ENCODE measurements at places on chromosomes 7 and 10. TPM values are rescaled to one million over a fixed set of nuclear protein-coding genes. Genes with fewer than 3 reads are reported as not detected.

The SCART1 gene
- 38.6 TPM for total RNA-seq

- H3K4me1 ChIP-seq, result no peaks in the 10 kb centered on the region
- no peak for DNase-seq
- no peak overlapping the region for H3K27ac ChIP-seq
- H3K36me3 ChIP-seq, result peaks cover 2% of the 10 kb centered on the region
- H3K4me3 ChIP-seq, result no peak overlapping the region
Measured at GRCh38 chr7:46131916-46132795, 211.1 kb upstream of the IGFBP3 start.

DNA sequence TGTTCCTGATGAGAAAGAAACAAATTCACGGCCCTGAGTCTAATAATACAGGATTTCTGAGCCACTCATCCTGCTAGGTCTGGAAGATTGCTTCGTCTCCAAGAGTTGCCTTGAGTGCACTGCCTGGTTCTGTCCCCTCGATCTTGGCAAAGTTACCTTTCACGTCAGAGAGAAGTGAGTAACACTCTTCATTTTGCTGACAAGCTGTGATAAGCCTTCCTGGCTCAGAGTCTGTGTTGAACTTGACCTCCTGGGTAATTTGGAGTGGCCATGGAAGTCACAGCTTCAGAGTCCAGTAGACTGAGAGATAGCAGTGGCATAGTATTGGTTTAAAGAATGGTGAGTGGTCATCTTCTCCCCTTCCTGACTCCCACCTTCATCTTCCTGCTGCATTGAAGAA is 64.7 kb upstream of the LRGUK start:
- no peak for DNase-seq
- no peak overlapping the region for H3K27ac ChIP-seq
- no peaks in the 10 kb centered on the region for H3K27me3 ChIP-seq
- no peaks in the 10 kb centered on the region for H3K4me1 ChIP-seq
- H3K4me3 ChIP-seq, result no peak overlapping the region

GRCh38 chr10:78627254-78627795 is 441.4 kb upstream of the ZMIZ1 start:
- H3K4me1 ChIP-seq, result peaks cover 8% of the 10 kb centered on the region
- no peak for DNase-seq
- no peak overlapping the region for H3K27ac ChIP-seq
- H3K27me3 ChIP-seq, result peaks cover 49% of the 10 kb centered on the region

The CFAP69 gene
- total RNA-seq, result 1.6 TPM

The HYAL4 gene
- not detected for total RNA-seq

GRCh38 chr7:34756691-34757090 is 98.7 kb downstream of the NPSR1 start:
- peaks cover 31% of the 10 kb centered on the region for H3K27me3 ChIP-seq
- no peak overlapping the region for H3K4me3 ChIP-seq
- no peak for DNase-seq
- H3K36me3 ChIP-seq, result no peaks in the 10 kb centered on the region

- no peaks in the 10 kb centered on the region for H3K27me3 ChIP-seq
- H3K4me1 ChIP-seq, result no peaks in the 10 kb centered on the region
- no peaks in the 10 kb centered on the region for H3K36me3 ChIP-seq
- no peak overlapping the region for H3K27ac ChIP-seq
- no peak overlapping the region for H3K4me3 ChIP-seq
Measured at GRCh38 chr10:106402458-106402857, 762.0 kb downstream of the SORCS1 start.

DNA sequence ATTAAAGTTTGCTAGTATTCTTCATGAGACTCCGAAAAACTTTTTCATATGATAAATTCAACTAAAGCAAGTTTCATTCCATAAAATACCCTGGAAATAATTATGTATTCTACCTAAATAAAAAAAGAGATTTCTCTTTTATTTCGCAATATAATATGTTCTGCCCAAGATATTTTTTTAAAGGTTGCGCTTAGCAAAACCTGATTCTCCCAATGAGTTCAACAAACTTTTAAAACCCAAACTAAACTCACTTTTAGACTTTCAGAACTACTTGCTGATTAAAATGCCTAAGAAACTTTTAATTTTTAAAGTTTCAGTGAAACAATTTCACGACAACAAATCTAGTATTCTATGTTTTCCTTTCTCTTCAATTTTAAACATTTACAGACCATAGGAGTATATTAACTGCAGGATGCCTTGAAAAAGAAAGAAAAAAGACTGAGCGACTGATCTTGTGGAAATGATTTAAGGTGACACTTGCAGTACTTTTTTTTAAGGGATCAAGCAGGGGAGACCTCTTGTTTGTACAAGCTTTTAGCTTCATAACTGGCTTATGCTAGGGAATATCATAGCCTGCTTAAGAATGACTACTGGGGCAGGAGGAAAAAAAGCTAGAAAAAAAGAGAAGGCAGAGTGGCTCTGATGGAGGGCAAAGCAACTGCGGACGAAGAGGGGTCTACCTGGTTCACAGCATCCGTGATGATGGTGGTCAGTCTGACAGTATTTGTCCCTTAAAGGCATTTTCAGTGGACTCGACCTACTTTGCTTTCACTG is 1.5 kb downstream of the ZNF800 start:
- H3K4me1 ChIP-seq, result peaks cover 44% of the 10 kb centered on the region
- no peaks in the 10 kb centered on the region for H3K27me3 ChIP-seq
- peaks cover 9% of the 10 kb centered on the region for H3K36me3 ChIP-seq
- no peak for DNase-seq
- H3K4me3 ChIP-seq, result peak overlapping the region; percentile 98

The PDE1C gene
- not detected for total RNA-seq

- DNase-seq, result peak; percentile 15
- H3K27me3 ChIP-seq, result no peaks in the 10 kb centered on the region
- peaks cover 8% of the 10 kb centered on the region for H3K36me3 ChIP-seq
- peak overlapping the region; percentile 71 for H3K27ac ChIP-seq
- peaks cover 30% of the 10 kb centered on the region for H3K4me1 ChIP-seq
Measured at GRCh38 chr10:32459051-32459698, 13.2 kb downstream of the CCDC7 start.

The EIF4H gene
- total RNA-seq, result 242 TPM

DNA sequence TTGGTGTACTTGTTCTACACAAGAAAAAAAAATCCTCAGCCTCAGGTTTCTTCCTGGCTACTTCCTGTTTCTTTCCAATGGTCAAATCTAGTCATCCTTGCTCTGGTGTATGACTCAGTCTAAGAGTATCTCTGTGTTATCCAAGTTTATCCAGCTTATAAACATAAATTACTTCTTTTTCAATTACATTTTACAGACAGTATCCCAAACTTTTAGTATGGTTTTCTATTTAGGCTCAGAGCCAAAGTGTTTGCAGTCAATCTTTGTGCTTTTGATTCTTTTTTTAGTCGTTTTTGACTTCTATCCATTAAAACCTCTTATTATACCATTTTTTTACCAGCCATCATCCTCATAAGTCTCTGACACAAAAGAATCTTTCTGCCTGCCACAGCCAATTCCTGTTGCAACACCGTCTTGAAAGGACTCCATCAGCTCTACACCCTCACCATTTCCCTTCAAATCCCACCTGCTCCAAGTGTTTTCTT is 294.6 kb downstream of the PTEN start:
- no peak overlapping the region for H3K27ac ChIP-seq
- H3K4me3 ChIP-seq, result no peak overlapping the region
- no peak for DNase-seq
- H3K27me3 ChIP-seq, result no peaks in the 10 kb centered on the region

The H2BK1 gene
- 1.0 TPM for total RNA-seq

The WDFY4 gene
- 2.1 TPM for total RNA-seq

GRCh38 chr10:22501413-22501812 is 156.1 kb downstream of the SPAG6 start:
- peaks cover 34% of the 10 kb centered on the region for H3K27me3 ChIP-seq
- DNase-seq, result no peak
- H3K4me1 ChIP-seq, result peaks cover 6% of the 10 kb centered on the region
- H3K27ac ChIP-seq, result no peak overlapping the region
- no peaks in the 10 kb centered on the region for H3K36me3 ChIP-seq

GRCh38 chr7:47406801-47407129 is 175.1 kb downstream of the TNS3 start:
- H3K27ac ChIP-seq, result no peak overlapping the region
- no peaks in the 10 kb centered on the region for H3K36me3 ChIP-seq
- no peak for DNase-seq
- H3K27me3 ChIP-seq, result no peaks in the 10 kb centered on the region
- H3K4me1 ChIP-seq, result no peaks in the 10 kb centered on the region

The PPP1R17 gene
- not detected for total RNA-seq

GRCh38 chr10:53255661-53256205 is 483.1 kb upstream of the MBL2 start:
- H3K27me3 ChIP-seq, result no peaks in the 10 kb centered on the region
- H3K36me3 ChIP-seq, result no peaks in the 10 kb centered on the region
- no peak for DNase-seq

GRCh38 chr10:125231116-125231812 is 70.9 kb upstream of the CTBP2 start:
- peaks cover 1% of the 10 kb centered on the region for H3K36me3 ChIP-seq
- peaks cover 14% of the 10 kb centered on the region for H3K27me3 ChIP-seq
- H3K4me3 ChIP-seq, result no peak overlapping the region

GRCh38 chr7:29424295-29424983 is 139.2 kb upstream of the PRR15 start:
- DNase-seq, result no peak
- H3K4me1 ChIP-seq, result no peaks in the 10 kb centered on the region
- H3K27ac ChIP-seq, result no peak overlapping the region
- no peak overlapping the region for H3K4me3 ChIP-seq
- H3K27me3 ChIP-seq, result peaks cover 5% of the 10 kb centered on the region

DNA sequence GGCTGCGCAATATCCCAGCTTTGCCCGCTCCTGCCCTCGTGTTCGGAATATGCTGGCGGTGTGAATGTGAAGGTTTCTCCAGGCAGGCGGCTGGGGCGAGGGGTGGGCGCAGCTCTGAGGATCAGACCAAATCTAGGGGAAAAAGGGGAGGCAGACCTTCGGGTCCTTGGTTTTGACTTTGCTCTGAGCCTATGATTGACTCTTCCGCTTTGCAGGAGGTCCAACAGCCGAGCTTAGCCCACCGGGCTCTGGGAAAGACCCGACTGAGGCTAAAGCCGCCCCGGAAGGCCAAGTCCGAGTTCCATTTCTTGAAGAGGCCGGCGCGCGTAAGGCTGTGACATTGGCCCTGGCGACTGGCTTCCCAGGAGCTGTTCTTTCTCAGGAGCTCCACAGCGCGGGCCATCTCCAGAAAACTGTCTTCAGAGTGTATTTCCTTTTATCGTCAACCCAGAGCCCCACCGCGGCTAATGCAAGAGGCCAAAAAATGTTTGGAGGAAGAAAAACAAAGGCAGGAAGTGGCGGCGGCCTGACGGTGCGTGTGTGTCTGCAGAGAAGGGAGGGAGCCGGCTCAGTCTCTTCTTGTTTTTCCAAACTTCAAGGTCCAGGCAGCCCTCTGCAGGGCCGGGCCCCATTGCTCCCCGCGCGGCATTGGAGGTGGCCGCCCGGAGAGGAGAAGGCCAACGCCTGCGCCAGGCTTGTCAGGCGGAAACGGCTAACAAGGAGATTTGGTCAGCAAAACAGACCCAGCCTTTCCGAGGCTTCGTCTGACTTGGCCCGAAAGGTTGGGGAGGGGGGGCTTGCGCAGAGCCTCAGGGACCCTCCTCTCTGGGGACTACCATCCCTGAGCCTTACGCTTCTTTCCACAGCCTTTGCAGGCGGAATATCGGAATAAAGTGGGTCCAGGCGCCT is 3.6 kb upstream of the HOXA11 start:
- peak overlapping the region; percentile 63 for H3K27ac ChIP-seq
- H3K4me1 ChIP-seq, result peaks cover 36% of the 10 kb centered on the region
- peaks cover 4% of the 10 kb centered on the region for H3K36me3 ChIP-seq
- peak; percentile 7 for DNase-seq
